ENCODE measurements at places on chromosomes 11 and 22. TPM values are rescaled to one million over a fixed set of nuclear protein-coding genes. Genes with fewer than 3 reads are reported as not detected.

RIC3 gene
- total RNA-seq, result 12.0 TPM

RFPL3 gene
- total RNA-seq, result 0.24 TPM

ARHGAP20 gene
- total RNA-seq, result 5.1 TPM

BTBD18 gene
- not detected for total RNA-seq

GRCh38 chr11:28632338-28632737 is 524.1 kb downstream of the METTL15 start:
- no peaks in the 10 kb centered on the region for H3K36me3 ChIP-seq
- DNase-seq, result no peak
- no peak overlapping the region for H3K4me3 ChIP-seq
- peaks cover 3% of the 10 kb centered on the region for H3K27me3 ChIP-seq

- peaks cover 8% of the 10 kb centered on the region for H3K4me1 ChIP-seq
- no peak overlapping the region for H3K27ac ChIP-seq
- no peaks in the 10 kb centered on the region for H3K36me3 ChIP-seq
- H3K4me3 ChIP-seq, result peak overlapping the region; percentile 19
- DNase-seq, result no peak
- H3K27me3 ChIP-seq, result peaks cover 3% of the 10 kb centered on the region
Observed at GRCh38 chr11:8384199-8384821, 120.6 kb upstream of the LMO1 start.

DNA sequence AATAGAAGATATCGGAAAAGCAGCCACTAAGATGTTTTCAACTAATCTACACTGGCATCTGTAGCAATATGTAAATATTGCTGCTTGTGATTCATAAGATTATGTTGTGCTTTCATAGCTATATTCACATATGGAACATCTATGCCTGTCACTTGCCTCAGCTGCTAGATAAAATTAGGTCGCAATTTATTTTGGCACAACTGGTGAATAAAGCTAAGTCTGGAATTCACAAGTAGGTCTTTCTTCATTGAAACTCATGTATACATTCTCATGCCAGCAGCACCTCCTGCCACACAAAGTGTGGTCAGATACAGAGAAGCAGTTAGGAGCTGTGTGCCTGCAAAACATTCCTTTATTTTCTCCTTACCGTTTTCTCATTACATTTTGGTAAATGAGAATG is 543.3 kb upstream of the CHORDC1 start:
- H3K4me3 ChIP-seq, result no peak overlapping the region
- DNase-seq, result no peak
- H3K27ac ChIP-seq, result no peak overlapping the region
- no peaks in the 10 kb centered on the region for H3K4me1 ChIP-seq

All from type B pancreatic cell (in vitro differentiated cells).